ENCODE measurements at places on chromosomes 6 and 20. TPM values are rescaled to one million over a fixed set of nuclear protein-coding genes. Genes with fewer than 3 reads are reported as not detected.

TGM3 gene
- not detected for total RNA-seq

THEMIS gene
- not detected for total RNA-seq

OOEP gene
- total RNA-seq = not detected

BACH2 gene
- 0.69 TPM for total RNA-seq

E2F1 gene
- total RNA-seq = 31.7 TPM

WFDC12 gene
- total RNA-seq = not detected

BEND3 gene
- 3.6 TPM for total RNA-seq

SPATS1 gene
- not detected for total RNA-seq

SDC4 gene
- total RNA-seq = 119 TPM

TMC2 gene
- total RNA-seq = not detected

CRIP3 gene
- not detected for total RNA-seq

DYNLT1 gene
- 97.2 TPM for total RNA-seq

DEFB124 gene
- not detected for total RNA-seq

CCN5 gene
- 40.4 TPM for total RNA-seq
